ENCODE measurements at places on chromosomes 1 and 21.

DNA sequence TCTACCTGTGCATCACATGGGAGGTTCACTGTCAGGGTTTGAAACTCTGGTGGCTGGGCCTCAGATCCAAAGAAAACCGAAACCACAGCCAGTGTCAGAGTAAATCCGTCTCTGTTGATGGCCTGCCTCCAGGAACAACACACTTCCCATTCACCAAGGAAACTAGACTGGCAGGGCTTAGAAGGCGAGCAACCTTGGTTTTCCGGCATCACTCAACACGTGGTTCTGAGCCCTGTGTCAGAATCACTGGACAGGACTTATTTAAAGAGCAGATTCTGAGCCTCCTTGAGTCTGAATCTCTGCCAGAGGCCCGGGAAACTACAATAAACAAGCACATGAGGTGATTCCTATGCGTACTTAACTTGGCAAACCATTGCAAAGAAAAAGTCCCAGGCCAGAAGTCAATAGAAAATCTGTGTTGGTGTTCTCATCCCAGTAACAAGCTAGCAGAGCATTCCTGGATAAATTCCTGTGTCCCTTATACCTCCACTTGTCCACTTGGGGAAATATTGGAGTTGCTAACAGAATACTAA is 70.0 kb downstream of the KCTD3 start:
- no peak for DNase-seq

DNA sequence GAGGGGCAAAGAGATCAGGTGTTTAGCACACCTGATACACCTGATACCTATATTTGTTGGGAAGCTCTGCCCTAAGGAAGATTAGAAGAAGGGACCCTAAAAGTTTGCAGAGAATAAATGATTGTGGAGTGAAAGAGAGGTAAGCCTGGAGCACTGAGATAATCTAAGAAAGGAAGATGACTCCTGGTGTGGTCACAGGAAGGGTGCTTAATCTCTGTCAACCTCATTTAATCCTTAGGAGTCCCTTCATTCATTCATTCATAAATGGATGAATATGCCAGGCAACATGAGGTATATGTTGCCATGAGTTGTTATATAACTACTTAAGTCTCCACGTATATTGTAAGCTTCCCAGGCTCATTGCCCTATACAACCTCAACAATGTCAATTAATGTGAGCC is 16.2 kb upstream of the MNDA start:
- DNase-seq = no peak

GRCh38 chr1:243313635-243314536 is 58.0 kb downstream of the SDCCAG8 start:
- peak; percentile 47 for DNase-seq

GRCh38 chr21:42247716-42248115 is 28.8 kb downstream of the ABCG1 start:
- DNase-seq = no peak

- no peak for DNase-seq
Measured at GRCh38 chr1:118973531-118974137, 14.5 kb downstream of the TBX15 start.

Measured in MM.1S (cell line).